ENCODE measurements at places on chromosomes 16 and 17. TPM values are rescaled to one million over a fixed set of nuclear protein-coding genes. Genes with fewer than 3 reads are reported as not detected.

DNA sequence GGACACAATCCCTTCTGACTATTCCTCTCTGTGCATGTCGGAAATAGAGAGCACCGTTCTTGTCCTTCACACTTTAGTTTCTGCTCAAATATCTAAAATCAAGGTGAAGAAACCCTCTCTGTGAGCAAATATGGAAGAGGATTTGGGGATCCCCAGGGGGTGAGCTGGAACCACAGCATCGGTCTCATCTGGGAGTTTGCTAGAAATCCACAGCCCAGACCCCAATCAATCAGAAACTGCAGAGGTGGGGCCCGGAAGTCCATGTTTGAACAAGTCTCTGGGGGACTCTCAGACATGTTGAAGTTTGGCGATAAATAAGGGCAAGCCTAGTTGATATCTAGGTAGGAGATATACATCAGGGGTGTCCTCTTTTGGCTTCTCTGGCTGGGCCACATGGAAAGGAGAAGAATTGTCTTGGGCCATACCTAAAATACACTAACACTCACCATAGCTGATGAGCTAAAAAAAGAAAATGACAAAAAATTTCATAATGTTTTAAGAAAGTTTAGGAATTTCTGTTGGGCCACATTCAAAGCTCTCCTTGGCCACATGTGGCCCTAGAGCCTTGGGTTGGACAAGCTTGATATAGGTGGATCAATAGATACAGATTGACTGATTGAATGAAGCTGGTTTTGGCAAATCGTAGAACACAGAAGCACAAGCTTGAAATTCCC lies 168.0 kb upstream of the FOXF1 start:
- DNase-seq, result no peak

DNA sequence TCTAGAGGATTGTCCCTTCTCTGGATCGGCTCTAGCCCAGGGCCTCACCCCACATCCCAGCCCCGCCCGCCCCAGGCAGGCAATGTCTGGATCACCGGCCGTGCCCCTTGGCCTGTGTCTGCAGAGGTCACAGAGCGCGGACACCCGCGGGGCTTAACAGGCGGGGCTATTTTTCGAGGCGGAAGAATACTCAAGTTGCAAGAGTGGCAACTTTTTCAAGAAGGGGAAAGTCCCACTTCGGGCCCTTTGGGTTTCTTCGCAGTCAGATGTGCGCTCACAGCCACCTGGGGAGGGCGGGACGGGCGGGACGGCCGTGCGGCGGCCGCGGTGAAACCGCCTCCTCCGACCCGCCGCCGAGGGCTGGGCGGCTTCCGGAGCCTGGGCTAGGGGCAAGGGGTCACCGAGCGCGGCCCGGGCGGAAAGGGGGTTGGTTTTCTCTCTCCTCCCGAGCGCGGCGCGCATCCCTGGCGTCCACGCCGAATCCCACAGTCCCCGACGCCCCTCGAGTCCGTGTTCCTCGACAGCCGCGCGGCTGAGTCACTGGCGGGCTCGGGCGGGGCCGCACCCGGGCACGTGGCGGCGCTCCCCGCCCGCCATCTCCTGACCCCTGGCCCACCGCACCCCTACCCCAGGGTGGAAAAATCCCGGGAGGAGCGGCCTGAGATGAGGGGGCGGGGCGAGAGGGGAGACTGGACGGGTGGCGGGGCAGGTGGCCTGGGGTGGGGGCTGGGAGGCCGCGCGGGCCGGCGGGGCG lies 1.2 kb upstream of the PFN1 start:
- peak; percentile 88 for DNase-seq

- DNase-seq, result no peak
Observed at GRCh38 chr16:73879621-73880020, 417.0 kb upstream of the PSMD7 start.

DNA sequence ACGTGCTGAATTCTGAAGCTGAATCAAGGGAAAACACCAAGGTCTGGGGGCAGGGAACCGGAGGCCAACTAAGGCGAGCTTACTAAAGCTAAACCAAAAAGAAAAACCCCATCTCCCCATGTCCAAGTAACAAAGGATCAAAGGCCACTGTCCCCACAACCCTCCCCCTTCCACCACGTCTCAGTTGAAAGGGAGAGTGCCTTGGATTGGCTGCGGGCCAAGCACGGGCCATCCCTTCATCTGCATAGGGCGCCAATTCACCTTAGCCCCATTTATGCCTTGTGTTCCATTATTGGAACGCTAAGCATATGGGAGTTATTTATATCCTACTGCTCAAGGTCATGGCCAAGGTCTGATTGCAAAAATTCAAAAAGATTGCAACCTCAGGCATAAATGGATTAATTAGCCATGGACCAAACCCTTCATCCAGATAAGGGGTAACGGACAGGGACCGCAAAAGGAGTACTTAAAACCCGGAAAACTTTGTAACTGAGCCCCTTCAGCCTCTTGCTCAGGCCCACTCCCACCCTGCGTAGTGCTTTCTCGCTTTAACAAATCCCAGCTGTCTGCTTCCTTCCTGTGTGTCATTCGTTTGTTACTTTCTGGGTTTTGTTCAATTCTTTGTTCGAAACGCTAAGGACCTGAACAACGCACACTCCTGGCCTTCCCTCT lies 740 bp upstream of the ATP6V0D1 start:
- DNase-seq, result no peak

GRCh38 chr16:25093208-25094061 lies 18.1 kb upstream of the LCMT1 start:
- no peak for DNase-seq

DNA sequence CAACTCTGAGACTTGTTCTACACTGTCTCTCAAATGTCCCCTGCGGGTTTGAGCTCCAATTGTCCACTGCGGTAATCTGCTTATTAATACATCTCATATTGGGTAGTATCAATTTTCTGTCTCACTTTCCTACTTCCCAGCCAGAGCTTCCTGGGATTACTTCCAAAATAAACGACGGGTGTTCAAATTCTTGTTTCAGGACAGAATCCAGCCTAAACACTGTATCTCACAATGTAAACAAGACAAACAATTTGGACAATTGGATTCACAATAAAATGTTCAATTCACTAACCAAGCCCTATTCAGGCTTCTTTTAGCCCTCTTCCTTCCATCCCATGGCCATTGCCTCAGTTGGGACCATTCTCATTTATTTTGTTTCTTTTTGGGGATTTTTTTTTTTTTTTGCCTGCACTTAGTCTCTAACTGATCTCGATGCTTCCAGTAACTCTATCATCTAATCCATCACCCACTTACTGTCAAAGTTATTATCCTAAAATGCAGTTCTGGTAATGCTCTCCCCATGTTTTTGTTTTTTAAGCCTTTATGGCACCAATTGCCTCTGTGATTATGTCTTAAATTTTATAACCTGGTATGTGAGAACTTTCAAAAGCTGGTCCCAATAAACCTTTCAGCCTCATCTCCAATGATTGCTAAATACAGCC lies 2.0 kb upstream of the VAT1L start:
- no peak for DNase-seq

DNA sequence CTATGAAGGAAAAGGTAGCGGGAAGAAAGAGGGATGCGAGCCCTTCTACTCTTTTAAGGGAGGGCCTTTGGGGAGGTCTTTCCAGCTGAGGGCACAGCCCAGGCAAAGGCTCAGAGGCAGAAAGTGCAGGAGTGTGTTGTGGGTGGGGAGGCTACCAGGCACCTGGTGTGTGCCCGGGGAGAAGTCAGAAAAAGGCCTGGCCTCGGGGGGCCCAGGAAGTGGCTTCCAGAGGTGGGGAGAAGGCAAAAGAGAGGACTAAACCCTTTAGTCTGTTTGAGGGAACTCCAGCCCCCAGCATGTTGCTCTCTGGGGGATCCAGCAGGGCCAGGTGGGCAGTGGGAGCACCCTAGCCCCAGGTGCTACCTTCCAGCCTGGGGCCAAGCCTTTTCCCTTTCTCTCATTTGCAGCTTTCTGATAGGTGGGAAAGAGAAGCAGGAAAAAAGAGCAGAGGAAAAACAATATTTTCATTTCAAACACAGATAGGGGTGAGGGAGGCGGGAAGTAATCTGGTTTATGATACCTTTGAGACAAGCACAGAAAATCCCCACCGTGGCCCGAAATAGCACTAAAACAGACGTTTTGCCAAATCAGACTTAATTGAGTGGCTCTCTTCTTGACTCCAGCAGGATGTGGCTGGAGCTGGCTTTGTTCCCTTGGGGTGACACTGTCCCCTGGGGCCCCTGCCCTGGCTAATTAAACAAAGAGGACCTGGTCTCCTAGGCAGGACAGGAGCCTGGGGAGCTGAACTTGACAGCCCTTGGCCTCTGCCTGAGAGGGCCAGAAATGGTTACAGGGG lies 10.4 kb downstream of the RAI1 start:
- DNase-seq, result no peak

- DNase-seq, result no peak
Observed at GRCh38 chr17:9208381-9209105, 187.2 kb downstream of the NTN1 start.

GRCh38 chr17:51764387-51764971 lies 394.0 kb downstream of the CA10 start:
- peak; percentile 84 for DNase-seq

DNA sequence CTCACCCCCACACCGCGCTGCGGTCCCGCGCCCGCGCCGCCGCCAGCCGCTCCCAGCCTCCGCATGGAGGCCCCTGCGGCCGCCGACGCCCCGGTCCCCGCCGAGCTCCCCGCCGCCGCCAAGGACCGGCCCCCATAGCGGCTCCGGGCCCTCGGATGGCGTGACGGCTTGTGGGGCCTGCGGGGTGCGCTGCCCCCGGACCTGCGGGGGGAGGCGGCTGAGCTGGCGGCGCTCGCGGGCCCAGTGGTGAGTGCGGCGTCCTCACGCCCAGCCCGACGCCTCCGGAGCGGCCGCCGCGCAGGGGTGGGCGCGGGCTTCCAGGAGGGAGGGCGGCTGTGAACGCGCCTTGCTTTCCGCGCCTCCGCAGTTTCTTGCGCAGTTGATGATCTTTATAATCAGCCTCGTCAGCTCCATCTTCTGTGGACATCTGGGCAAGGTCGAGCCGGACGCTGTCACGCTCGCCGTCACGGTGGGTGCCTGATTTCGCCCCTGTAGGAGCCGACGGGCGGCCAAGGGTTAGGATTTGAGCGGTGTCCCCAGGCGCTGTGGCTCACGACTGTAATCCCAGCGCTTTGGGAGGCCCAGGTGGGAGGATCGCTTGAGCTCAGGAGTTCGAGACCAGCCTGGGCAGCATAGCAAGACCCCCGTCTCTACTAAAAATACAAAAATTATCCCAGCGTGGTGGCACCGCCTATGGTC lies 46.4 kb downstream of the SLC47A1 start:
- peak; percentile 23 for DNase-seq

- DNase-seq, result no peak
Observed at GRCh38 chr16:86031141-86031678, 132.2 kb downstream of the IRF8 start.

DNA sequence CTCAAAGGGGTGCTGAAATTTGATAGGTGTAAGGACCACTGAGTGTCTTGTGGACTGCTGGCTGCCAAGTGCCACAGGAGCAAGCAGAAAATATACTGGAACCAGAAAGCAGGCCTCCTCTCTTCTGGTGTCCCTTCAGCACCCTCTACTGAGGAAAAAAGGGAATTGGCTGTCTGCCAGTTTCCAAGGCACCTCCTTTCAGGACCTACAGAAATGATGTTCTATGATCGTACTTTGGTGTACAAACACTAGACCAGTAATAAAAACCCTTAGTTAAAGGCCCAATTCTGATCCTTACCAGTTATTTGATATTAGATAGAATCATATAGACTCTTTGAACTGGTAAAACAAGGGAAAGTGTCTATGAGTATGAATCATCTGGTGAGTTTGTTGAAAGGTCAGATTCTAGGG lies 35.8 kb upstream of the BCAS3 start:
- DNase-seq, result peak; percentile 78

DNA sequence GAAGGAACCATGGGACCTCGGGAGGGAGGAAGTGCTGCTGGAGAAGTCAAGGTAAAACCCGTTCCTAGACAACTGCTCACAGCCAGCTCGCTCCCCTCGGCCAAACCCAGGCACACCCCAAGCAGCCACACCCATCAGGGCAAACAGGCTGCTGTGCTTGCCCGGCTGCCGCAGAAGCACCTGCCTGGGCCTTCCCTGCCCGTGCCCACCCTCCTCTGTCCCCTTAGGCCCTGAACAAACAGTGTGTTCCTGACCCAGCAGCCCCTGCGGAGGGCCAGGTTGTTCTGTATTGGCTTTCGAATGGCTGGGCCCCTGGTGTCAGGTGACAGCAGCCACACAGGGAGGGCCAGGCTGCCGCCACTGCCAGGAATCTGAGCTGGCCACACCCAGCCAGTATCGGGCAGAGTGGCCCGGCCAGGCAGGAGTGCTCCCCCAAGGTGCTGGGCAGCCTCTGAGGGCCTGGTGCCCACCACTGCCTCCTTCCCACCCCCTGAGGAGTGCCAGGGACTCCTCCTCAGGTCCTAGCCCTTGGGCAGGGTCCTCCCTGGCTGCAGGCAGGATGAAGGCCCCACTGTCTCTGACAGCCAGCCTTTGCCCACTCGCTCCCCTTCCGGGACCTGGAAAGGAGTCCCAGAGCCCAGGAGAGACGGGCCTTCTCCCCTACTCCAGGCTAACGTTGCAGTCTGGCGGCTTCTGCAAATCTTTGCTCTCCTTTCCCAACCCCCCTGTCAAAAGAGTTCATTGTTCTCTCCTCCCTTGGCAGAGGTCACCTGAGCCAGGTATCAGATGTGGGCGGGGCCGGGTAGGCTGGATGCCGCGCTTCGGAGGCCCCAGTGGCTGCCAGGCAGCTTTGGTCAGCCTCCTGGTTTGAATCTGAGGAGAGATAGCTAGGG lies 24.0 kb downstream of the LLGL2 start:
- peak; percentile 82 for DNase-seq

- DNase-seq, result no peak
Observed at GRCh38 chr16:625117-625976, 5.4 kb upstream of the WFIKKN1 start.

DNA sequence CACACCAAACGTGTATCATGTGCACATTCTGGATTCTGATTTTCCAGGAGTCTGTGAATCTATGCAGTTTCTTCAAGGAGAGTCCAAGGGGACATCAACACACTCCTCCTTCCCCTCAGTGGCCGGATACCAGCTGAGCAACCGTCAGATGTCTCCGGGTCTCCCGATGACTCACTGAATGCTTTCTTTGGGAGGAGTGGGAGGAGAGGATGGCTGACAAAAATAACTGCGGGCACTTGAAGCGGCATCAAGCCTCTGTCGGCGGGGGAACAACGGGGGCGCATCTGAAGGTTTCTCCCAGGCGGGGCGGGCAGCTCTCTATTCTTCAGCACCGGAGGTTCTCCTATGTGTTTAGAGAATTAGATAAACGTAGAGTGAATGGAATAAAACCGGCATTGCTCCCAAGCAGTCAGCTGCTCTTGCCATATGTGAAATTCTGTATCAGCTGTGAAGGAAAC lies 24.6 kb upstream of the LRRC75A start:
- peak; percentile 54 for DNase-seq

Gene CDH8
- total RNA-seq, result 31.4 TPM

Gene KRT33A
- not detected for total RNA-seq

Gene OSGIN1
- total RNA-seq, result 0.77 TPM

Gene CPNE7
- total RNA-seq, result 21.1 TPM

Gene MKS1
- total RNA-seq, result 25.8 TPM

Gene RNF43
- 0.50 TPM for total RNA-seq

Gene HIGD1B
- not detected for total RNA-seq

Gene LRRC36
- total RNA-seq, result 0.34 TPM

Gene CALB2
- not detected for total RNA-seq

Gene TEDC2
- 29.1 TPM for total RNA-seq

Gene NPTX1
- total RNA-seq, result 2.6 TPM
